ENCODE measurements at places on chromosomes 5 and 9. TPM values are rescaled to one million over a fixed set of nuclear protein-coding genes. Genes with fewer than 3 reads are reported as not detected.
A peak's percentile ranks its signal among the peaks of the same experiment; 100 is the strongest.

DNA sequence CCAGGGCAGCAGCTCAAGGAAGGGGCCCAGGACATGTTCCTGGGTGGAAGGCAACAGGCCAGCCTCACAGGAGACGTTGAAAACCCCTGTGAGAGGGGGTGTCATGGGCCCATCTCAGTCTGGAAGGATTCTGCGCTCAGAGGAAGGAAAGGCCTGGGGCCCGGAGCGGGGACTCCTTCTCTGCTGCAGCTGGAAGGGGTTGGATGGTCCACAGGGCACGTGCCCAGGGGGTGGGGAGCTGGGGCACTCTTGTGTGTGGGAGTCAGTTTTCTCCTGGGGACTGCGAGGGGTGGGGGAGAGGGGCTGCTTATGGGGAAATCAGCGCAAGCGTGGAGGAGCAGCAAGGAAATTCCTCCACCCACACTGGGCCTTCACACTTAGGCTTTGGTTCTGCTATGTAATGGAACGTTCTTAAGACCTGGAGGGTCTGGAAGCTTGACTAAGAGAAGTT lies 2.9 kb upstream of the LPCAT1 start:
- DNase-seq = peak; percentile 32

PRLR gene
- total RNA-seq = not detected

DNA sequence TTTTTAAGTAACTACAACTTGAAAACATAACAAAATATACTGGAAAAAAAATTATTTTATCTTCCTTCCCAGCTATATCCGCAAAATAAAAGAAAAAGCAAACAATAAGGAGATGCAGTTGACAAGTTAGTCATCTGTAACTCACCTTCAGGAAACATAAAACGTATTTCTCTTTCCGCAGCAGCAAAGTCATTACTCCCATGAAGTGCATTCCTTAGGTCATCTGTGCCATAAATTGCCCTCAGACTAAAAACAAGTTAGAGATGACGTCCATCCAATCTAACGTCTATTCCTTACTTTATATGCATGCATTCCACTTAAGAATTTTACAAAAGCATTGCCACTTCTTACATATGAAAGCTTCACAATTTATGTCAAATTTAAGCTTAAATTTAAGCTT lies 10.9 kb downstream of the NME5 start:
- no peak for DNase-seq

DNA sequence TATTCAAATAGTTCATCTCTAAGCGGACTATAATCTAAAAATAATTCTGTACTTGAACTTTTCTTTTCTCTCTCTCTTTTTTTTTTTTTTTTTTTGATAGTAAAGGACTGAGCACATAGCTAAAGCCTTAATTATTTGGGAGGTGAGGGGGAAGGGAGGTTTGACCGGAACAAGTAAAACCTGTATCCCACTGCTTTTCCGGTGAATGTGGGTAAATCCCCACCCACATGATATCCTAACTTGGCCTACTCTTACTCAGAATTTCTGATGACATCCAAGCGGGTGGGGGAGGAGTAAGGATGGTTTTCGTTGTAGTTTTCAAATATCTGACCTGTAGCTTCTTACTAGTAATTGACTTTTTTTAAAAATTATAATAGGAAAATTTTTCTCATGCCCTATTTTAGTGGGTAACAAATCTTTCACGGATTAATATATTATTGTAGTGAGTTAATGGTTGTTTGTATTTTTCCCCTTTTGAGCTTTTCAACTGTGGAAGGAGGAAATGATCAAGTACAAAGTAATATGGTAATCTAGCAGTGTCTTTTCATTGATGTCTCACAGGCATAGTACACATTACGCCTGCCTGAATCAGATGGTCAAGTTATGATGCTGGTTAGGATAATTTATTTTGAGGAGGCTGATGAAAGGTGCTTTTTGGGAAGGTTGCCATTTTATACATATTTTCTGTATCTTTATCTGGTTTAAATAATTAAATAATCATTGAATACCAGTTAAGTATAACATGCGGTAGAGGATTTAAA lies 2.2 kb upstream of the ELL2 start:
- no peak for DNase-seq

GRCh38 chr5:177412603-177413233 lies 3.4 kb upstream of the F12 start:
- no peak for DNase-seq

DNA sequence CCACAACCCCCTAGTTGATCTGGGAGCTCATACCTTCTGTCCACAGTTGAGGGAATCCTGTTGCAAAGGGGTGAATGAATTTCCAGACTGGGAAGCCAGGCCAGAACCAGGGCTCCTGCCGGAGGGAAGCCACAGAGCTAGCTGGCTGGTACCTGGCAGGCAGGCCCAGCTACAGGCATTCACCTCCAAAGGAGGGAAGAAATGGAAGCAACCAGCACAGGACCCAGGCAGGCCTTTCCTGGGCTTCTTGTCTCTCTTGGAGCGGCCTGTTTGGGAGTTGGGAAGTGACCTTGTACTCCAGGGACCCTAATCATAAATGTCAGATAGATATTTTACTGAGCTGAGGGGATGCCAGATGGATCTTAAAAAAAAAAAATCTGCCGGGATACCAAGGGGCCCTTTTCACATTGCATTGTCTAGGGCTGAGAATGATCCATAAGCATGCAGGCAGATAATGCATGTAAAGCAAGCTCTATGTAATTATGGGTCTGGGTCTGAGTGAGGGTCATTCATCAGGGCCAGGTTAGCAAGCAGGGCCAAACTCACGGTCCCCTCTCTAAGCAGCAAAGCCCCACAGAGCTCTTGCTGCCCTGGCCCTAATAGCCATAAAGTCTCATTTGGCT lies 8.4 kb downstream of the NR2F1 start:
- no peak for DNase-seq

GRCh38 chr5:149878371-149878770 lies 66.2 kb downstream of the PDE6A start:
- DNase-seq = no peak

DNA sequence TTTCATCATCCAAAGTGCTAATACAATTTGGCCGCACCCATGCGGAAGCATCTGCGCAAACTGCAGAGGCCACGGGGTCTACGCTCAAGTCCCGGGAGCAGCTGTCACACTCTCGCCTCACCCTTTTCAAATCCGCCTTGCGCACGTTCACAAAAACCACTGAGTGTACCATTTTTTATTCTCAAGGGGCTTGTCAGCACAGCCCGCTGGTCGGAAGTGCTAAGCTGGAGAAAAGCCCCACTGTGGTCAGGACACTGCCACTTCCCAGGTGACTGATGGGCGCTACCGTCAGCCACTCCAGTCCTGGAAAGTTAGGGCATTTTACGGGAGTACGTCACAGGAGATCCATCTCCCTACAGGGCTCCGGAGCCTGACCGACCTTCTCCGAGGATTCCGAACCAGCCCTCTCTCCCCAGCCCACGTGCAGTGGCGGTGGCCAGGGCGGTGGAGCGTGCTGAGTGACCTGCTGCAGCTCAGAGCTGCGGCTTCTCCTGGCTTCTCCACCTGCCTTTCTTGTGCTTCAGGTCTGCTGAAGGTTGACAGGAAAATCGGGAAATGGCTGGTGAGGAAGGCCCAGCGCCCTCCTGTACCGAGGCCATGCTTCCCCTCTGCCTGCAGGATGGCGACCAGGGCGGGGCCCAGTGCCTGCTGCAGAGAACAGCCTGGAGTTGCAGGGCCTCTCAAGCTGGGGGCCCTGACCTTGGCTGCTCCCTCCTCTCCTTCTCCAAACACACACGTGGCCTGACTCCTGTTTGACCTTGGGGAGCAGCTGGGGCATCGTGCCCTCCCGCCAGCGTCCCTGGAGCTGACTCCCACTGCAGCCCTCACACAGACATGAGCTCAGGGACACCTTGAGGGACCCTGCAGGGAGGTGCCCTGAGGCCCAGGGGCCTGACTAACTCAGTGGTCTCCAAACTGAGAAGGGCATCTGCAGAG lies 14.3 kb downstream of the RASGEF1C start:
- DNase-seq = no peak

DNA sequence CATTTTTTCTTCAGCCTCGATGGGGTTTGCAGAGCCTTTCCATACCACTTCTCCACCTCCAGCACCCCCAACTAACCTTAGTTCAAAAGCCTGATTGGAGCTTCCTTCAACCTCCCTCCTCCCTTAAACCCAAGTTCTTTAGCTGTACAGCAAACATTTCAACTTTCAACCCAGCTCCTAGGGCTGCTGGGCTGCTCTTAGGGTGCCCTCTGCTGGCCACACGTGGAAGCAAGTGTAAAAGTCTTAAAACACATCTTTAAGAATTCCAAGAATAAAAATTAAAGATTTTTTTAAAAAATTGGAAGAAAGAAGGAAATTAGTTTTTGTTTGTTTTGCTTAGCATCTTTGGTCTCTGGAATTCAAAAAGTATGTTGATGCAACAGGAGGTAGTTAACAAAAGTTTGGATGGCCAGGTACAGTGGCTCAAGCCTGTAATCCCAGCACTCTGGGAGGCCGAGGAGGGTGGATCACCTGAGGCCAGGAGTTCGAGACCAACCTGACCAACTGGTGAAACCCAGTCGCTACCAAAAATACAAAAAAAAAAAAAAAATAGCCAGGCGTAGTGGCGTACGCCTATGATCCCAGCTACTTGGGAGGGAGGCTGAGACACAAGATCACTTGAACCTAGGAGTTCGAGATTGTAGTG lies 15.5 kb upstream of the HSD17B3 start:
- peak; percentile 47 for DNase-seq

GRCh38 chr5:135651156-135651555 lies 72.4 kb upstream of the CXCL14 start:
- DNase-seq = no peak

FSD1L gene
- total RNA-seq = 7.9 TPM

ROR2 gene
- total RNA-seq = 0.17 TPM

DNA sequence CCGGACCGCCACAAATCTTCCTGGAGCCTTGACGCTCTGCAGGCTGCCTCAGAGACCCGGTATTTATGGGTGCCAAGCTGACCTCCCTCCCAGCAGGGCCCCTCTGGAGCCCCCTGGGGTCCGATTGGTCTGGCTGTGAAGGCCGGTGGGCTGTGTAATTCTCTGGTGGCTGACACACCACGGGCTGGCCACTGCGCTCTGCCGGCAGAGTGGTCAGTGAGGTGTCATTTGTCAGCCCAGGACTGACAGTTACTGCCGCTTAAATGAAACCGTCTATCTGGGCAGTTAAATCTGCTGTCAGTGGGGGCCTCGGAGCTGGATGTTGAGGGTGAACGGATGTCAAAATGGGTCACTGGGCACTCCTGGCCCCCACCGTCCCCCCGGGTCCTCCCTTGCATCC lies 10.7 kb downstream of the NR5A1 start:
- no peak for DNase-seq

GRCh38 chr5:141003791-141004611 lies 37.7 kb downstream of the PCDHAC2 start:
- DNase-seq = no peak

KIF24 gene
- total RNA-seq = 13.9 TPM

C9orf43 gene
- 2.9 TPM for total RNA-seq

DNA sequence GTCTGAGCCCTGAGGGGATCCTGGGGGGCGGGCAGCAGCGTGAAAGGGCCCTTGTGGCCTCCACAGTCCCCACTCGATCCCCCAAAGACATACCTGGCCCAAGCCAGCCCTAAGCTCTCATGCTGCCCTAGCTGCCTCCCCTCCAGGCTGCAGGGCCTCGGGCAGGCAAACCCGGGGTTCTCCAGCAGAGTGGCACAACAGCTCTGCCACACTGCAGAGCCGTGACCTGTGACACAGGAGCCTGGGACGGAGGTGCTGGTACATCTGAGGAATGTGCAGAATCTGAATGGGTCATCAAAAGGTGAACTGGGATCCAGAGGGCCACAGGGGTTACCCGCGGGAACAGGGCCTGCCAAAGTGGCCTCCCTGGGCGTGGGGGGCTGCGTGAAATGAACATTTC lies 163.2 kb downstream of the DAB2IP start:
- DNase-seq = no peak

DNA sequence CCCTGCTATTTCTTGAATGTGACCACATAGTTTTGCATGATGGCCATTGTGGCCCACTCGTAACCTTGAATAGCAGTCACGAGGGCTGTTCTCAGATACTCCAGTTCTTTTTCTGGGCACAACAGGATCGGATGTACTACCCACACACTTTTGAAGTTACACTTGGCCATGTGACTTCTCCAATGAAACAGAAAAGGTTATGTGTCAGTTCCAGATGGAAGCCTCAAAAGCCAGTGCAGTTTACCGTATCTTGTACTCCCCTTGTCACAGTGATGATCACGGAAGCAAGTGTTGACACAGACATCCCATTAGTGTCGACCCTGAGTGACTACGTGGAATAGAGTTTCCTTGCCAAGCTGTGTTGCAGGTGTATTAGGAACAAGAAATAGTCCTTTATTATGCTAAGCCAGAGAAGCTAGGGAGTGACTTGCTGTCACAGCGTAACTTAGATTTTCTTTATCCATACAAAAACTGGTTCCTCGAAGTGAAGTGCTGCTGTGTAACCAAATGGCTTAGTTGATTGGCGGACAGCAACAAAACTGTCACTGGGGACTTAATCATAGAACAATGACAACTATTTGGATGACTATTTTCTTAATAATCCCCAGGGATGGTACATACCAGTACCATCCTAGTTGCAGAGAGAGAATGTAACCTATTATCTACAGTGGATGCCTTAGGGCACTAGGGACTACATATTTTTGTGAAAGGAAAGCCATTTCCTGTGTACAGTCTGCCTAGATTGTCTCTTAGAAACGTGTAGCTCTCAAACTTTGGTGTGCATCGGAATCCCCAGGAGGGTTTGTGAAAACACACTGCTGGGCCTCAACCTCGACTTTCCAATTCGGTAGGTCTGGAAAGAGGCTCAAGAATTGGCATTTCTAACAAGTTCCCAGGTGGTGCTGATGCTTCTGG lies 90.1 kb upstream of the DMRT1 start:
- DNase-seq = peak; percentile 20

GRCh38 chr9:2242831-2243330 lies 227.7 kb downstream of the SMARCA2 start:
- no peak for DNase-seq

SPATA24 gene
- 9.4 TPM for total RNA-seq

DNA sequence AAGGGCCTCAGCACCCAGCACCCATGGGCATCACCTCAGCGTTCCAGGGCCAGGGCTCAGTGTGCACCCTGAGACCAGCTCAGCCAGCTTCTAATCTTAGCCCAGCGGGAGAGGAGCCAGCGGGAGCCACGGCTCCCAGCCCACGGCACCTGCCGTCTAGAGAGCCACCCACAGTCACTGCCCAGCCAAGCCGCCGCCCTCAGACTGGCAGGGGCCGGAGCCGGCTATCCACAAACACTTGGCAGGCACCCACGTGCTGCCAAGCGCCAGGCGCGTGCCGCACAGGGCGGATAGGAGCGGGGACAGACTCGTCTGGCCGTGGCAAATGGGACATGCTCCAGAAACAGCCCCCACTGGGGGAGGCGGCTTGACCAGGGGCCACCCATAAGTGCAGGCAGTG lies 18.6 kb downstream of the BRD3 start:
- DNase-seq = no peak

OR1J4 gene
- total RNA-seq = not detected

All from OCI-LY7 (cell line).